ENCODE measurements at places on chromosomes 5 and 9.

- DNase-seq, result no peak
These were observed 27.7 kb upstream of the TNIP1 start for GRCh38 chr5:151108566-151108965.

DNA sequence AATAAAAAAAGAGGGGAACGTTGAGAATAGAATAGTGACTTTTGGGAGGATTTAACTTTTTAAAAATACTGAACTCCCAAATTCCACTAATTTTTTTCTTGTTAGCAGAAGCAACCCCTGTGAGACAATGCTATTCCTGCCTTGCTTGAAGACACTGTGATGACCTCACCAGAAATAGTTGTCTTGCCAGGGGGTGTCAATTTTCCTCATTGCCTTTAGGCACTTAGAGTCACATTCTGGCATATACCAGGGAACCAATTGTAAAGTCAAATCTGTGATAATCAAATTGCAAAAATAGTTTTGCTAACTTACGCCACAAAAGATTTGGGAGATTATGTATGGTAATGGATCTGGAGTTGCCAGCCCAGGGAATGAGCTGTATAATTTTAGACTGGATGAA, 42.8 kb upstream of the RPS23 start:
- no peak for DNase-seq

GRCh38 chr9:107270082-107270481, 13.0 kb upstream of the RAD23B start:
- no peak for DNase-seq

GRCh38 chr9:27428551-27428950, 95.5 kb upstream of the IFNK start:
- no peak for DNase-seq

GRCh38 chr5:151052836-151053235, 28.0 kb downstream of the TNIP1 start:
- DNase-seq, result no peak

DNA sequence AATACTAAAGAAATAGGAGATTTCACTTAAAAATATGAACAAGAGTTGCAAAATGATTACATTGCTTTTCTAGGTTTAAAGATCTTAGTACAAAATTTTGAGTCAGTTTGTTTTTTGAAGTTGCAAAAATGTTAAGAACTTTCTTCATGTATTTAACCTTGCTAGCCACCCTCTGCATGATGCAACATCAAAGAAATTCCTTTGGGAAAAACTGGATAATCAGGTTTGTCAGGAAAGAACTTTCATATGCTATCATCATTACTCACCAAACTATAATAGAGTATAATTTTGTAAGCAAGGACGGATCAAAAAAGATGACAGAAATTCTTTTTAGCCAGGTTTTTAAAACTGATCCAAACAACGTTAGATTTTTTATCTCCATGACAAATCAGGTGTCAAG, 116.9 kb upstream of the MRPS30 start:
- DNase-seq, result no peak

DNA sequence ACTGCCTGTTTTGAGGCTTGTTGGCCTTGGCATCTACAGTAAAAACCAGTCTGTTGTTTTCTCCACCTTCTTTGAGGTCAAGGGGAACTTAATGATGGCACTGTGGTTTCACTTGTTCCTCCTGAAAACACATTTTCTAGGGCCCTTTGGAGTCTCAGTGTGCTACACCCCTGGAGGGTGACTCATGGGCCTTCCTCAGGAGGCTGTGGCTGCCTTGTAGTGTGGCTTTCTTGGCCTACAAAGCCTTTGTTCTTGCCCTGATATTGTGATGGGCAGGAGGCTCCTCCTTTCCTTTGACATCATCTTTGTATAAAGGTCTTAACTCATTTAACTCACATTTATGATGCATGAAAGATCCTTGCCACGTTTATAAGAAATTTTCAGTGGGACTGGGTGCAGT, 56.3 kb upstream of the GPBP1 start:
- DNase-seq, result no peak

DNA sequence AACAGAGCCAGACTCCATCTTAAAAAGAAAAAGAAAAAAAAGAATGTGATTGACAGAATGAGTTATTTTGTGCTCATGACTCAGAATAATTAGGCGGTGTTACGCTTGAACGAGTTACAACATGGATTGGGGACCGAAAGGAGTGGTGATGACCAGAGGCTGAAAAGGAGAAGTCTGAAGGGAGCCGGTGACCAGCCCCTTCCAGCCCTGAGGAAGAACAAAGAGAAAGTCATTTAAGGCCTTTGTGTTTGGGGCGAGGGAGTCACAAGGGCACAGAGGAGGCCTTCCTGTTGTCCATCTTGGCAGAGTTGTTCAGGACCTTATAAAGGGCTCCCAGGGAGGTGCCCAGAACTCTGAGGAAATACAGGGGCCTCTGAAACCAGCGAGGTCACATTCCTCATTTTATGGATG, 131.6 kb downstream of the GOLPH3 start:
- DNase-seq, result no peak

GRCh38 chr5:136094913-136095641, 37.6 kb upstream of the SMAD5 start:
- DNase-seq, result no peak

DNA sequence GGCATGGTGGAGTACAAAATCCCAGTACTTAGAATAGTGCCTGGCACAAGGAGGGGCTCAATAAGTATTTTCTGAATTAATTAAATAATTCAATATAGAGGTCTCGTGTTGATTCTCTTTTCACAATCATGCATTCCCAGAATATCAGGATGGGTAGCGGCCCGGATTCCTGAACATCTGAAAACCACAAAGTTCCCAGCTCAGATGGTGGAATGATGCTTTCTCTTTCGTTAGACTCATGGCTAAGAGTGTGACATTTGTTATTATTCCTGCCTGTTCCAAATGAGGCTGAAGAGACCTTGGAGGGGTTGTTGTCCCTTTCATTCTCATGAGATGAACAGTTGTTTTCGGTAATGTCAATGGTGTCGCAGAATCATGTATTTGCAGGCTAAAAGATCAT, 95.4 kb upstream of the LIFR start:
- DNase-seq, result no peak

DNA sequence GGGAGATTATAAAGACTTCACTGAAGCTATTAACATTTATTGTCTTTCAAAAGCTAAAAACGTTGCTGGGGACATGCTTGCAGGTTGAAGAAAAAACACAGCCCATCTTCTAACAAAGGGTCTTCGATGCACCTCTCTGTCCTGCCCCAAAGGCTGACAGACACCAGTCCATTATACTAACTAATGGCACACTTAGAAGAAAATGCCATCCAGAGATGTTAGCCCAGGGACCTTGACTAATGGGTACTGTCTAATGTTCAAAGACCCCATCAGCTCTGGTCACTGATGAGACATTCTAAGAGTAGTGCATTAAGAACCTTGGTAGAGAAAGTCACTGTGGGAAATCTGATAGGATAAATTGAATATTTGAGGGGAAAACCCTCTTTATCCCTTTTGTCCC, 124.9 kb downstream of the EBF1 start:
- DNase-seq, result no peak

DNA sequence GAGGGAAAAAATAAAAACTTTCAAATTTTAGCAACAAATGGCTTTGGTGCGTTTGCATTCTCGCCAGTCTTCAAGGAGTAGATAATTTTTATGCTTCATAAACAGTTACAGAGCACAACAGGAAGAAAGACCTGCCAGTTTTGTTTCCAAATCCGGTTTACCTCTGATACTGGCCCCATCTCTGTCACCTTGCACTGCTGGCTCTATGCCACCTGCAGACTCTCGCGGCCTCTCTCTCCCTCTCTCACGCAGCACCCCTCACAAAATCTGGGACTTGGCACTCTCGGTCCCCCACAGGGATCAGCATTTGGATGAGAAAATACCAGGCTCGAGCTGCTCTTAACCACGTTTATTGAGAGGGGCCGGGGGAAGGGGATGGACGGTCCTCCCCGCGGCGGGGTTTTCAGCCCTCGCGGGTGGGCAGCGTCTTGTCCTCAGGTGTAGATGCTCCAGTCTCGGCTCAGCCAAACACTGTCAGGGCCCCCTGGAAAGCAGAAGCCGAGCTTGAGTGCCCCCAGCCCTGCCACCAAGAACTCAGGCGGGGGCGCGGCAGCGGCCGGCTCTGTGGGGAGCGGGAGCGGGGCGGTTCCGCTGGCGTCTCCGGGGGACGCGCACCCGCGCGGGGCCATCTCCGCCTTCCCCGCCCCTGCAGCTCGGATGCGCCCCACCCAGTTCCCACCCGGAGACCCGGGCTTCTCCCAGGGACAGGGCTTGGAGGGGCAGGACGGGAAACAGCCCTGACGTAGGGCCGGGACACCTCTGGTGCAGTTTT, 1.3 kb downstream of the SCGB3A1 start:
- no peak for DNase-seq
